ENCODE measurements at places on chromosomes 12 and 14.

DNA sequence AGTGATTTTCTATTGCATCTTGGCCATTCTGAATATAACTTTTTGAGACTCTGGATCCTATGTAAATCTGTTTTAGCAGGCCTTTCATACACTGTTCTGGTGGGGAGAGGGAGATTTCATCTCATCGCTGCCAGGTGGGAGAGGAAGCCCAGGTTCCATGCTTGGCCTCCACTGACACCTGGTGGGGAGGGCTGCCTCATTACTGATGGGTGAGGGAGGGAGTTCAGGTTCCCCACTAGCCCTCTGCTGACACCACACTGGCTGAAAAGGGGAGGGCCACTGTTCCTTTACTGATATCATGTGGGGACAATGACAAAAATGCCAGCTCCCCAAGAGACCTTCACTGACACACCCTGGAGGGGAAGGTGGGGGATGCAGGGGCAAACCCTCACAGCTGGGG is 2.4 kb upstream of the GALNT8 start:
- DNase-seq: no peak

DNA sequence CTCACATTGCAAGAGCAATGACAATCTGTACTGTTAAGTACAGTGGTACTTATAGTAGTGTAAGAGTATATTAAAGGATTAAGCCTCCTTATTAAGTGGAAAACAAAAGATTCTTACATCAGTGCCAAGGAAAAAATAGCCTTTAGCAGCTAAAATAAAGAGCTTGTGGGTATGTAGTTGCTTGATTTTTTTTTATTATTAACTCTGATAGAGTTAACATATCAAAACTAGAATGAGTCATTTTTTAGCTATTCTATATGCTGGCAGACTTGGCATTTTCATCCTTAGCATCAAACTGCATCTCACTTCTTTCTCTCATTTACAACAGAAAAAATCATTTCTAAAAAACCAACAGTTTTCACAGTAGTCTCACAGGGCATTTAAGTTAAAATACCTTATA is 86.5 kb downstream of the ATP2B1 start:
- no peak for DNase-seq

DNA sequence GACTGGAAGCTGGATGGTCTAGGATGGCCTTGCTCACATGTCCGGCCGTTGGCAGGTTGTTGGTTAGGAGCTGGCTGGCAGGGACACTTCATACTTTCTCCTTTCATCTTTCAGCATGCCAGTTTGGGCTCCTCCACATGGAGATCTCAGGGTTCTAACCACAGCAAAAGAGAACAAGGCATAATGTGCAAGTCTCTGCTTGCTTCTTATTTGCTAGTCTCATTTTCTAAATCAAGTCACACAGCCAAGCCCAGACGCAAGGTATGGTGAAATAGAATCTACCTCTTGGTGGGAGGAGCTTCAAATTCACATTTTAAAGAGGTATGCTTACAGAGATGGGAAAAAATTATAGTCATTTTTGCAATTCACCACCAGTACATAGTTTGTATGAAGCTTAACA is 69.1 kb upstream of the NAP1L1 start:
- no peak for DNase-seq

DNA sequence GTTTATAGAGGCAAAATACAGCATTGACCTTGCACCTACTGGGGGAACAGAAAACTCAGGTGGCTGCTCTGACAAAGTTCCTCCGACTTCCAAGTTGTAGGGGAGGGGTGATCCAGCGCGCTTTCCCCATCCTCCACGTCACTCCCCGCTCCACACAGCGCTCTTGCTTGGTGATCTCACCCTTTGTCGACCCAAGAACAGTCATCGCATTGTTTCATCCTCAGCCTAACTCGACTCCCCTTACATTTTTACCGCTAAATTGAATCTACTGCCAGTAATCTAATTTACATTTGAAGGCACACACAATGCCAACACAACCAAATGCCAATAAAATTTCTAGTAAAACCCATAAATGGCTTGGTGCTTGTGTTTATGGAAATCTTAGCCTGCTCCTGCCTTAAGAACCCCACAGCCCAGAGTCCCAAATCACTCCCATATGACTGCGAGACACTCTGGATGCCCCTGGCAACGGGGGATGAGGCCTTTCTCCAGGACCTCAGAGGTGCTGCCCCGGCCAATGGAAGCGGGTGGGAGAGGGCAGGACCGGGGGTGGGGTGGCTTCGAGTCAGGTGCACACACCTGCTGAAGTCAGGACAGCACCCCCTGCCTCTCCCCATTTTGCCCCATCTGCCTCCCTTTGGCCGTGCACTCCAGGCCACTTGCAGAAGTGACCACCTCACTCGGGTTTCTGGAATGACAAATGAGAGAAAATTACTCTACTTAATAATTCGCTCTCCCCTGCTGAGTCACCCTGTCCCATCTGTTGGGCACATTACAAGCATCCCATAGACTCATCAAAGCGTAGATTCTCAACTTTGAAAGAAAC is 98.2 kb upstream of the GSC start:
- DNase-seq: no peak

DNA sequence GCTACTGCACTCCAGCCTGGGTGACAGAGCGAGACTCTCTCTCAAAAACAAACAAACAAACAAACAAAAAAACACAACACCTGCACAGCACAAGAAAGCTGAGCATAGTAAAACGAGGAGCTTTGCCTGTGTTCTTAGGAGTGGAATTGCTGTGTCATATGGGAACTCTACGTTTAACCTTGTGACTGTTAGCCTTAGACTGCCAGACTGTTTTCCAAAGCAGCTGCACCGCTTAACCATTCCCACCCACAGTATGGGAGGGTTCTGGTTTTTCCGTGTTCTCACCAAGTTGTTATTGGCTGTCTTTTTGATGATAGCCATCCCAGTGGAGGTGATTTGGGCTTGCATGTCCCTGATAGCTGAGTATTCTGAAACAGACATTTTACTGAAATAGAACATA is 9.2 kb downstream of the WNT5B start:
- no peak for DNase-seq

- no peak for DNase-seq
Observed at GRCh38 chr14:57493467-57494181, at the start of gene CCDC198. Gene CCDC198, minus strand, starts transcription at chr14:57493857. Its CDS starts 142 bp downstream, at chr14:57493715.

GRCh38 chr12:115852054-115852453 is 425.4 kb downstream of the MED13L start:
- DNase-seq: no peak

DNA sequence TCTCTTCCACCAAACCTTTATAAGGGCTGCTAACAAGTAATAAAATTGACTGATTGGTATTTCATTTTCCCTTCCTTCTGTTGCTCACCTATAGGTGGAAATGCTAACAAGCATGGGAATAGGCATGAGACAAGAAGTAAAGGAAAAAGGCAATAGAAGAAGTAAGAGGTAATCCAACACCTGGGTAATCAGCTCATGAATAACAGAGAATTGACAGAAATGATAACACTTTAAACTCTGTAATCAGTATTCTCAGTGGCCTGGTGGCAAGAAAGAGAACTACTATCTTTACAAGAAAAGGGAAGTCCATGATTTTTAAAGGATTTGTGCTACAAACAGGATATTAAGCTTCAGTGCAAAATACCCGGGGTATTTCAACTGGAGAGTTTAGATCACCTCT is 737.8 kb downstream of the RERGL start:
- DNase-seq: no peak

DNA sequence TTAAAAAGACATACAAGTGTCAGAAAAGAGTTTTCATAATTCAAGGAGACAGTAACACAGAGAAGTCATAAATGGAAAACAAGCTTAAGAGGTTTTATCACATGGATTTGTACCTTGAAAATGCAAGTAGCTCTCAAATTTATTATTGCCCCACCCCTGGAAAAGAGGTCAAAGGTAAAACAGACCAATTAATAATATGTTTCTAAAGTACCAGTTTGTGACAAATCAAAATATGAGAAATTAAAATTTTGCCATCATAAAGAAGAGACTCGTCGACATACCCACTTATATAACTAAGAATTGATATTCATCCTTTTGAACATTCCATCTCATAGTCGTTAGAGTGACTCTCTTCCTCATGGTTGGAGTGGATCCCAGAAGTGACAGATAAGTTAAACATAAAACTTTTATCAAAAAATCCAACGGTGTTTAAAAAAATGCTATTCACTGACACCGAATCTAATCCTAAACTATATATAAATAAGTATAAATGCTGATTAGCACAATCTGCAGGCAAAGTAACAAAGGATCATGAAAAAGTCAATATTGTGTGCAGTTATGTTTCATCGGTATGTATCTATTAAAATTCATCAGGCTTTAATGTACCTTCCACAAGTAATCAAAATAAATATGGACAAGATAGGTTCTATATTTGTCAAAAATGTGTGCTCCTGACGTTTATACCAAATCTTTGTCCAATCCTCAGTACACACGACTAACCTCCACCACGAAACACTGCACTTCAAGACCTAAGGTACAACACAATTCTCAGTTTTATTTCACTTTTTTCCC is 2.3 kb downstream of the CORO1C start:
- no peak for DNase-seq

GRCh38 chr14:88248606-88249005 is 74.5 kb downstream of the KCNK10 start:
- no peak for DNase-seq

DNA sequence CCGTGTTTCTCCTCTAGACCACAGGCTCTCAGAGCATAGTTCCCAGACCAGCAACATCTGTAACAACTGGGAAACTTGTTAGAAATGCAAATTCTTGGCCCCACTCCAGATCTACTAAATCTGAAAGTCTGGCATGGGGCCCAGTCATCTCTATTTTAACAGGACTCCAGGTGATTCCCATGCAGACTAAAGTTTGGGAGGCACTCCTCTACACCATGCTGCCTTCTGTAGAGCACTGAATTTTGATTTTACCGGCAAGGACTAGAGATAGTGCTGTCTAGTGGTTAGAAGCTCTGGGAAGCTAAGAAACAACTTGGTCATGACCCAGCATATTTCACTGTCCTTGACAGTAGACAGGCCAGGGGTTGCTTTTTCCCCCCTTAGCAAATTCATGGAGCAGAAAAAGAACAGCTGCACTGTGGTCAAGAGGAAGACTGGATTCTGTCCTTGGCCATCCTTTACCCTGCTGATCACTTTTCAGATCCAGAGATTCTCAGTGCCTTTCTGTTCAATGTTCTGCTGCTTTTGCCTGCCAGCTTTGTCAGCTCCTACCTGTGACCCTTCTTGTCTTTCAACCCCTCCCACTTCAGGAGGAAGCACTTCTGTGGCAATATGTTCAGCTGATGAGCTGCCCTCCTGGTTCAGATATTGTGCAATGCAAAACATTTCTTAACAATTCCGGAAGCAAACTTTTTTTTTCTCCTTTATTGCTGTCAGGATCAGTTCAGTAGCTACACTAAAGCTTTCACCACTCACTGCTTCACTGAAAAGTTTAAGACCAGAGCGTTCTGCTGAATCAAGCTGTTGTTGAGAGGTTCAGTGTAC is 133.8 kb upstream of the NUDT4 start:
- no peak for DNase-seq

DNA sequence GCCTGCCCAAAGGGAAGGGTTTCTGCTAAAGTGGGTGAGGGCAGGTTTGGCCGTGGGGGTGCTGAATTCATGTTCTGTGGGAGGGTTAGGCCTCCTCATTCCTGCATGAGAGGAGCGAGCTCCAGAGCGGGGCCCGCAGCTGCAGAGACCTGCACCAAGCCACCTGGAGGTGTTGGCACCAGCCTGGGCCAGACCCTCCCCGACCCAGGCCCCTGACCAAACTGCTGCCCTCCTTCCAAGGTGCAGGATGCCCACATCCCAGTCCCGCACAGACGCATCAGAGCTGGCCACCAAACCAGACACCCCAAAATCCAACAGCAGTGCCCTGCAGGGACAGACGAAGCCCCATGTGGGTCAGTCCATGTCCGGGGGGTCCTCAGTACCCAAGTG is 10.6 kb downstream of the ADSS1 start:
- DNase-seq: no peak

All from T follicular helper cell (primary cell).